CD4-positive, alpha-beta T cell treated with Interleukin-4 for 4 hours (primary cell): ENCODE measurements at places on chromosomes 12 and 14.

- no peak for DNase-seq
These were observed 124.9 kb downstream of the DACT1 start for GRCh38 chr14:58762629-58763028.

DNA sequence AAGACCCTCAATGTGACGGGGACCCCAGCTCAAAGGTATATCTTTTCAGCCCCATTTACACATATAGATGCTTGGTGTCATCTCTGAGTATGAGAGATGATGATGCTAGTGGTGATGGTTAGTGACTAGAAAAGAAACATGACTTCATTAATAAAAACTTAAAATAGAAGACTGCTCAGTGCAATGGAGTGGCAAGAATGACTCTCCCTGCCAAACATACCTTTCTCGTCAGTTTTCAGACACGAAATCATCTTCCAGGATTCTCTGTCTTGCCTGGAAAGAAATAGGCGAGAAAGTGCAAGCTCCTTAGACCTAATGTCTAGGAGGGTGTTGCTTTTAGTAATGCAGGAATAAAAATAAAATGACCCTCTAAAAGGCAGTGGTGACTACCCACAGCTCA is 71.7 kb downstream of the TPH2 start:
- DNase-seq = no peak

DNA sequence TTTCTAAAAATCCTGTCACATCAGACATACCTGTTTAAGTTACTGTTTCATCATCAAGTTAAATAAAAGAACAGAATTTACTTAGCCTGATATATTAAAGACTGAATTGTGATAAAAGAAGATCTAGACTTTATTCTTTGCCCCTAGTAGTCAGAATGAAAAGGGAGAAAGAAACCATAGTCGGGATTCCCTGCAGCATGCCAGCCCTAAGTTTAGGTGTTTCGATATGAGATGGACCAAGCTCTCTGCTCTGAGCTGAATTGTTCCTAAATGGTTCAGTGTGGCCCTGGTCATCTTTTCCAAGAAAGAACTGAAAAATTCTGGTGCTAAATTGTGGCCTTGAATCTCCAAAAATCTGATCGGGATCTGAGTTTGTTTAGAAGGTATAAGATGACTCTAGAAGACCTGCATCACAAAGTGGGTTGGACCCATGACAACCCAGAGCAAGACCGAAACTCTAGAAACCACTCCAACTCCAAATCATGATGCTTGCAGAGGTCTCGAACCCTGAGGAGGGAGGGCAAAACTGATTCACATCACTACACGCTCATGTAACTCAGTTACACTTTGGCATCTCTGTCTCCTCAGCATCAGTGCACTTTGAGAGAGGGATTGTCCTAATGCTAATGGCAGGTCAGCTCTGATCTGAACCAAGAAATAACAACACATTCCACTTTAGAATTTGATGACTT is 15.7 kb downstream of the PTGER2 start:
- no peak for DNase-seq

DNA sequence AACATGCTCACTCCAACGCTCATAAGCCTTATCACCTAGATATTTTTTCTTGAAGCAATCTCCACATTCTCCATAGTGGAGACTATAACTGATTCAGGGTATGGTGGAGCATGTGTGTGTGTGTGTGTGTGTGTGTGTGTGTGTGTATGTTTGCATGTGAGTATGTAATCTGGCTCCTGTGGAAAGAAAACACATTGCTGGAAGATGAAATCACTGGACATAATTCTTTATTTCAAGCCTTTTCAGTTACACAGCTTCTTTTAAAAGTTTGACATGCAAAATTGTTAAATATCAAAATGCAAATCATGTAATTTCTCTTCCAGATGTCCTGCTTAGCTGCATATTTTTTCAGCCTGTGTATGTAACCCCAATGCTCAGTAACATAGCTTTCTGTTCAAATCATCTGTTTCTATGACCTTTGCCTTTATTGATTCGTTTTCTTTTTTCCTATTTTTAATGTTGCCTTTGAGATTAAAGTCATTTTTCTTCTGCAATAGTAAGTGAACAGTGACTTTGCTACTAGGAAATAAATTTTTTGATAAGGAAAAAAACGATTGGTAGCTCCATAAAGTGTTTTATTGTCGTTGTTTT is 80.5 kb upstream of the BTG1 start:
- DNase-seq = no peak

DNA sequence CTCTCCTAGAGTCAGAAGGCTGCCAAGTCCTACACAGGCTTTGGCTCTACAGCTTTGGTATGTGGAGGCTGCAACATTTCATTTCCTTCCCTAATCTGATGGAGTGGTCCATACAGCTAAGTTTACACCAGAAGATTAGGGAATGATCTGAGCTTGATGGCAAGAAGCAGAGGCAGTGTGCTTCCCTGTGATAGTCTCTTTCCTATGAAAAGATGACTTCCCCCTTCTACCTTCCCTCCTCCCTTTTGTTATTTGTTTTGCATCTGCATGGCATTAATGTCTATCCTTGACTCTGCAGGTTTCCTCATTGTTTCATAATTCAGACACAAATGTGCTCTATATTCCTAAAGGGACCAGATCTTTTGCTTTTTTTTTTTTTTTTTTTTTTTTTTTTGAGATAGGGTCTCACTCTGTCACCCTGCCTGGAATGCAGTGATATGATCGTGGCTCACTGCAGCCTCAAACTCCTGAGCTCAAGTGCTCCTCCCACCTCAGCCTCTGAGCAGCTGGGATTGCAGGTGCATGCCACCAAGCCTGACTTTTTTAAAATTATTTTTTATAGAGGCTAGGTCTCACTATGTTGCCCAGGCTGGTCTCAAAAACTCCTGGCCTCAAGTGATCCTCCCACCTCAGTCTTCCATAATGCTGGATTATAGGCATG is 76.3 kb downstream of the GRIP1 start:
- DNase-seq = no peak

DNA sequence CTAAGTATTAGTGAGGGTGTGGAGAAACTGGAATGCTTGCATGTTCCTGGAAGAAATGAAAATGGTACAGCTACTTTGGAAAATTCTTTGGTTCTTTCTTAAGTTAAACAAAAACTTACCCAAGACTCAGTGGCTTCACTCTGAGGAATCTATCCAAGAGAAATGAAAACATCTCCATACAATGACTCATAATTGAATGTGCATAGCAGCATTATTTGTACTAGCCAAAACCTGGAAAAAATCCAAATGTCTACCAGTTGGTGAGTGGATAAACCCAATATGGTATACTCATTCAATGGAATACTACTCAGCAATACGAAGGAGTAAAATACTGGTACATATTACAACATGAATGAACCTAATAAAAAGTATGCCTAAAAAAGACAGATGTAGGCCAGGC is 18.0 kb upstream of the CRACR2A start:
- no peak for DNase-seq

DNA sequence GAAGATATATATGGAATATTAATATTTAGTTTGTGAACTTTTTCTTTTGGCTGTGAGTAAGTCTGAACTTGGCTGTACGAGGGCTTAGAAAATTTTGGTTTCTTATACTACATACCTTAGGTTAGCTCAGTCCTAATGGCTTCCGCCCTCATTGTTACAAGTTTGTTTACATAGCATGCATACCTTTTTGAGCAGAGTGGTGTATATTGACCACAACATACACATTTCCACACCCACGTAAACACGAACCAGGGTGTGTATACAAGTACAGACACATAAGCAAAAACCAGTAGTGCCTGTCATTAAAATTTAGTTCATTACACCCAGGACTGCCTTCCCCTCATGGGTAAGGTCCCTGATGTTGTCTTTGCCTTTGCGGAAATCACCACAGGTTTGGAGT is 230.2 kb upstream of the RGS6 start:
- no peak for DNase-seq
